AG04450 (cell line): ENCODE measurements at places on chromosomes 12 and 14. TPM values are rescaled to one million over a fixed set of nuclear protein-coding genes. Genes with fewer than 3 reads are reported as not detected.

The MYRFL gene
- not detected in 2 replicates for polyA plus RNA-seq

The WNT5B gene
- 22.2 and 25.2 TPM in 2 replicates for polyA plus RNA-seq

DNA sequence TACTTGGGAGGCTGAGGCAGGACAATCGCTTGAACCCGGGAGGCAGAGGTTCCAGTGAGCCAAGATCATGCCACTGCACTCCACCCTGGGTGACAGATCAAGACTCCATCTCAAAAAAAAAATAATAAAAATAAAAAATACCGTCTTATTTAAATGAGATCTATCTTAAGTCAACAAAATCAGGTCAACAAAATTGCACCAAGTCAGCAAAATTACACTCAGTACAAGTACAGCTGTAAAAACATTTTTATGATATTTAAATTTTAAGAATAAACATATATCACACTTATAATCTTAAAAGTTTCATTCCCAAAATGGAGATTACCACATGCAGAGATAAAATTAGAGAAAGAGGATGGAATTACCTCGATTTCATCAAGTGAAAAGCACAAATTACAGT is 33.2 kb downstream of the HECTD1 start:
- no peak for DNase-seq

DNA sequence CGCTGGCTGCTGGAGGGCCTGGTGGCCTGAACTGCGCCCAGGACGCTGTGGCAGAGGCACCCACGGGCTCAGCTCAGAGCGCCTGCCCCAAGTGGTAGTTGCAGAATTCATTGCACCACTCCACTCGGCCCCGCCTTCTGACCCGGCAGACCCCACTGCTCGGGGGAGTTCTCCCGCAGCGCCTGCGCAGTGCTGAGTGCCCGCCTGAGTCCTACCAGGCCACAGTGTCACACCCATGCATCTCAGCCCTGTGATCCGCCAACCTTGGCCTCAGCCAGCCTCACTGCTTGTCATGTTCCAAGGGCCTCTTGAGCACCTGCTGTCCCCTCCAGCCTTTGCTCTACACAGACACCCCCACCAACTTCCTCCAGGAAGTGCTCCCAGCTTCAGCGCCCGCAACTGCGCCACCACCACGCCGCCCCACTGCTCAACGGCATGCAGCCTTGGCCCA is 12.2 kb downstream of the DEGS2 start:
- DNase-seq = no peak

DNA sequence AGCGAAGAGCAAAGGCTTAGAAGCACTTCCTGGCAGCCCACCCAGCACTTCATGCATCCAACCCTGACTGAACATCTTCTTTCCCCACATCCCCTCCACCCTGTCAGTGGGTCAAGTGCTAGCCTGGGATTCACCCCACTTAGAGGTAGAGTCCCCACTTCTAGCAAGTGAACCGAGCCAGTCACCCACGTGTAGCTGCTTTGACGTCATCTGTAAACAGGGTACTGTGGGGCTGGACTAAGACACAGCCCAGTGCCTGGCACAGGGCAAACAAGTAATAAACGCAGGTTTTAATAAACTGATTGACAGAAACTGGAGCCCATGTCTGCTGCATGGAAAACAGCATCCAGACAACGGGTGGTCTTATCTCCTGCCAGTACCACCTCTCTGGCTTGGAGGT is 61.7 kb downstream of the ITPK1 start:
- no peak for DNase-seq

DNA sequence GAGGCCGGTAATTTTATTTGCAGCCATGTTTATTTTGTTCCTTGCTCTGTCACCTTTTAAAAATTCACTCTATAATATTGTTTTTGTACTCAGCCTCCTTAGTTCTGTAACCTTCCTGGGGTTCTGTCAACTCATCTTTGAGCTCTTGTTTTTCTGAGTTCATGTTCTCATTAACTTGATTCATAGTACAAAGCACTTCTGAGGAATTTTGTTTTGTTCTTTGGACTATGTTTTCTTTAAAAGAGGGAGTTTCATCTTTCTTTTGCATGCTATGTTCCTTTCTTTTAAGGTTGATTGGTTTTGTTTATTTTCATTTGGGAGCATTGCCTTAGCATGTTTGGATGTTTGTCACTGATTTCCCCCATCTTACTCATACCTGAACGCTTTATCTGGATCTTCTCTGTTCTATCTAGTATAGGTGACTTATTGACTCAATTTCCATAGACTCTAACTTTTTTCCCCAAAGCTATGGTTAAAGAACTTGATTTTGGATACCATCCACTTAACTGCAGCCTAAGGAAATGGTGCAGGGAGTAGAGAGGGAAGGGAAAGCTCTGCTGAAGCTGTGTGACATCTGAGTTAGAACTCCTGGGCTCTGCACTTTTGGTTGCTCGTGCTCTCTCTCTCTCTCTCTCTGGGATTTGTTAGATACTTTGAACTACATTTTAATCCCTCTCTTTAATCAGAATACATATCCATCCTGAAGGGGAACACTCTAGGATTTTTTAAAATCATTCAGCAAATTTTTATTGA is 268.5 kb downstream of the PAWR start:
- DNase-seq = no peak

- no peak for DNase-seq
These were observed 118.3 kb downstream of the NCOR2 start for GRCh38 chr12:124448955-124449622.

DNA sequence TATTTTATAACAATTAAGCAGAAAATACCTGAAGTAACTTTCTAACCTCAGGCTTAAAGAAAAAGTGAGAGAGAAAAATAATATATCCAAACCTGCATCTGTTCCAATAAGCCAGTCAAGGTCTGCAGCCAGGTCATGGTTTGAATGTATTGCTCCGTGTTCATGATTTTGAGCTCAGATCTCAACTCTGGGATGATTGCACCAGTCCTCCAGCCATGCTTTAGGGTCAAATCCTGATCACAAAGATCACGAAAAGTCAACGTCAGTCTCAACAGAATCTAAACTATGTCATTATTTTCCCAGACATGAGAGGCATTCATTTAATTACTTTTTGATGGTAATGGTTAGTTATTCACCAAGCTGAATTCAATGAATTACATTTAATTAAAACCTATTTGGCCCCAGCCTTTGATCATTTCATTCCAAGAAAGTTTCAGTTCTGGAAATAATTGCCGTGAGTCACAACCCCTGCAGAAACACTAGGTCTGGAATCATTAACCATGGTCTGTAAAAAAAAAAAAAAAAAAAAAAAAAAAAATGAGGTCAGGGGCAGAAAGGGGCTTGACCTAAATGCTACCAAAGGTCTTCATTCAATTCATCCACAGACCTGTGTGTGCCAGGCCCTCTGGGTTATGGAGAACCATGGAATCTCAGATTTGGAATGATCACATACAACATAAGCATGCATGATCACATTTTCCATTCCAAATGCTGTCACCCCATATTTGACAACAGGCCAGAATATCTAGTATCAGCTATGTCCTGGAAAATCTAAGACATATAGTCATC is 55.6 kb downstream of the NT5DC3 start:
- no peak for DNase-seq

- no peak for DNase-seq
These were observed 127.0 kb downstream of the SCAF11 start for GRCh38 chr12:45863332-45863731.

The WASHC4 gene
- polyA plus RNA-seq = 33.8 and 59.4 TPM in 2 replicates

DNA sequence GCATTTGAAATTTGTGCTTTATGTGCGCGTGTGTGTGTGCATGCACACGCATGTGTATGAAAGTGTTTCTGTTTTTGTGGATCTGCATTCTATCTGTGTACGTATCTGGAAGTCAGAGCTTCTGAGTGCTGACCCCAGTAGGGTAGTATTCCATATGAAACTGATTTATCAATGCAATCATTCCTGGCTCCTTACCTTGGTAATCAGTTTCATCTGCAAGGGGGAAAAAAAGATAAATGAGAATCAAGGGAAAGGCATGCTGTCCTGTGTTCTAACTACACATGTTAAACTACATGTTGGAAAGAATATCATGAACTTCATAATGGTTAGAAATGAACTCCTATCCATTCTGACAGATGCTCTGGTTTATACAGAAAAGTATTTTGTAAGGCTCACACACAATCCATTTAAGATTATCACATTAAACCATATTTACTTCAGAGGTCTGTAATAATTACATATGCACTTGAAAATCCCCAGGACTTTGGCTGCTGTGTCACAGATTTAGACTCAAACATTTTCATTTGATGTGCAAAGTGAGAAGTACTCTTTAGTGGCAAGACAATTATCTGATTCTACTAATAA is 276.1 kb upstream of the LMO3 start:
- DNase-seq = no peak
